ENCODE measurements at places on chromosomes 2 and 18. TPM values are rescaled to one million over a fixed set of nuclear protein-coding genes. Genes with fewer than 3 reads are reported as not detected.
A peak's percentile ranks its signal among the peaks of the same experiment; 100 is the strongest.

CNTNAP5 gene
- not detected for total RNA-seq

BMP10 gene
- not detected for total RNA-seq

C2orf81 gene
- total RNA-seq, result 0.34 TPM

WDR75 gene
- 25.7 TPM for total RNA-seq

ALPP gene
- not detected for total RNA-seq

HOXD10 gene
- total RNA-seq, result 1.4 TPM

SAG gene
- total RNA-seq, result not detected

SPATA3 gene
- not detected for total RNA-seq

NXPH2 gene
- total RNA-seq, result not detected

LGALSL gene
- 81.9 TPM for total RNA-seq

GRCh38 chr2:238498691-238499295, 72.1 kb downstream of the ASB1 start:
- DNase-seq, result peak; percentile 80

DNA sequence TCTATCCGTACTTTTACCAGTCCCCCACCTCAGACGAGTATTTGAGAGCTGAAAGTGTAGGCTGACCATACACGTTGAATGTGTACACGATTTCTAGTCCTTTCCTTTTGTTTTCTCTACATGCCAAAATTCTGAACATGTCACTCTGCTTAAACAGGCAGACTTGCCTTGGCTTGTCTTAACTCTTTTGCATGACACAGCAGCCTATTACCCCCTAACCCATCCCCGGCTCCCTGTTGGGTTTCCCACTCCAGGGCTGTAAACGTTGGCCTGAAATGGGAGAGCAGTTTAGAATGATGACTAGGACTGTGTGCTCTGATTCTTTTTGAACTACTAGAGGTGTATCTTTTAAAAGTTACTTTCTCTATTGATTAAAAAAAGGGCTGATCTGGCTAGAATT, 19.1 kb downstream of the MTCL1 start:
- no peak for DNase-seq

DNA sequence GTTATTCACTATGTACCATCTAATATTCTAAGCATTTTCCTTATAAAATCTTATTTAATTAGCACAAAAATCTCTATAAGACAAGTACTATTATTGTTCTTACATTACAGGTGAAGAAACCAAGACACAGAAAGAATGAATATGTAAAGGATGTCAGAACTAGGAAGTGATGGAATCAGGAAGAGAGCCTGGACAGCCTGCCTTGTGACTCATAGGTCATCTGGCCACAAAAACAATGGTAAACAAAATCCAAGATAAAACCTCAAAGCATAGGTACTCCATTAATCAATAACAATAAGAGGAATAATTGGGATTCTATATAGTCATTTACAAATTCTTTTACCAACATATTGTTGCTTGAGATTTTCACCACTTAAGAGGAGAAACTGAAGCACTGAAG, 505.4 kb upstream of the PIK3C3 start:
- no peak for DNase-seq

DNA sequence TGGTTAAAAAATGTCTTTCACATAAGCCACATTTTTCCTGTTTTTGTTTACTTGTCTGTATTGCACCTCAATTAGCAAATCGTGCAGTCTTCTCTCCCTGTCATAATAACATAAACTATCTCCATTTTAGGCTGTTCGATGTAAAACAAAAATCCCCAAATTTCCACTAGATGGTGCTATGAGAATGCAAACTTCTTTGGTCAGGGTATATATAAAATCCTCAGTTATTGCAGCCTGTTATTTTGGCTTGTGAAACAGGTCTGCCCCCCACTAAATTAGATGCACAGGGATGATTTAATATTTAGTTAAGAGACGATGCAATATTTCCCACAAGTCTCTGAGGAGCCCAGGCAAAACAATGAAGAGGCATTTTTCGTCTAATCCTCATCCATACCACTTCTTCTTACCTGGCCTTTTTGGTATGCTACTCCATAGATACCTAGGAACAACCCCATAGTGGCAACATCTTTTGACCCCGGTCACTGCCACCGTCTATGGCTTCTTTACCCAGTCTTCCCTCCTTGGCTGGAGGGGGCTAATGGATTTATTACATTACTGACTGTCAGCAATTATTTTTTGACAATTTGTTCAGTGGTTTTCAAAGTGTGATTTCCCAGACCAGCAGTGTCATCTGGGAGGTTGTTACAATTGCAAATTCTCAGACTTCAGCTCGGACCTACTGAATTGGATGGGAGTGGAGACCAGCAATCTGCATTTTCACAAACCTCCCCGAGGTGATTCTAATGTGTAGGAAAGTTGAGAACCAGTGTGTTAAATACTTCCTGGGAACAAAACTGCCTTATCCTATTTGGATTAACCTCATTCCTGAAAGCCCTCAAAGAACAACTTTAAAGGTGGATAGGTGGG, 117.4 kb upstream of the CWC22 start:
- DNase-seq, result no peak

- DNase-seq, result no peak
Measured at GRCh38 chr2:162126111-162126519, 25.9 kb downstream of the GCG start.

DNA sequence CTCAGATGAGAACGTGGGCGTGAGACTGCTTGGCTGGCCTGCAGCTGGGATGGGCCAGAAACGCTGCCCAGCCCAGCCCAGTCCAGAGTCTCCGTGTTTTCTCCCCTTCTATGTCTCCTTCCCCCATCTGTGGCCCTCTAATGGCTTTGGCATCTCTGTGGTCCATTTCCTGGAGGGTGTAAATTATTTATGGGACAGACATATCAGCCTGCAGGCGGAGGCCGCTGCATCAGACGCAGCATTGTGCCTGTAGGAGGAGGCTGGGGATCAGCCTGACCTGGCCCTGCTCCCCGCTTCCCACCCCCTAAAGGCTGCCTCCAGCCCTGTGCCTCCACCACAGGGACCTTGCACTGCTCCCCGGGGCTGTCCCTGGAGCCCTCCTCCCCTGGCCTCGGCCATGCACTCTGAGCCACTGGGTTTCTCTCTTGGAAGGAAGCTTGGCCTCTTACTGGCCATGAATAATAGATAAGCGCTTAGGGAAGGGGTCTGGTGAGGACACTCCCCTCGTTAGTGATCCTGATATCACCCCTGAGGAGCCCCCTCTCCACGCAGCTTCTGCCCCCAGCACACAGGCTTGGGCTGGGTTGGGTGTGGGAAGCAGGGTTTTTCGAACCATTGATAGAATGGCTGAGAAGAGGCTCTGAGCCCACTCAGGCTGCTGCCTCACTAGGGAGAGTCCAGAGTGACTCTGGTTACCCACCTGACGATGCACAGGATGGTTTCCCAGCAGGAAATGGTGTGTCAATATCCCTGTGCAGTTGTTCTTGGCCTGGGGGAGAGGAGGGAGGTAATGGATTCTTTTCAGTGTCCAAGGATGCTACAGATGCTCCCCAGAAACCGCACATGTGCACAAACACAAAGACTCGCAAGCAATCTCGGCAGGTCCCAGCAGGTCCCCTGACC, 185.5 kb downstream of the MYCN start:
- DNase-seq, result no peak

DNA sequence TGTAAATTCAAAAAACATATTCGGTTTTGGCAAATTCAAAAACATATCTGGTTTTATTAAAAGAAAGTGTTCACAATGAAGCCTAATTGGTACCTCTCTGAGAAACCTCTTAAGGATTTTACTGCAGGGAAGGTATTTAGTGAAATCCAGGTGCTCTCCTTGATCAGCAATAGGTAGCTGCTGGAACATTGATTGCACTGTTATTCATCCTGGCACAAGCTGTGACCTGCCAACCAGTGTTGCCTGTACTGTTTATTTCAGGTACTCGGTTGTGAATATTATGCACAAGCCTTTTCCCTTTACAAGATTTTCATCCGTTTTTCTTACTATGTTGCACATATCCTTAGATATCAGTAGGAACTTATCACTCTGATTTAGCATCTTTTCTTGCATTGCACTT, 155.8 kb upstream of the ZEB2 start:
- DNase-seq, result no peak

- DNase-seq, result no peak
Measured at GRCh38 chr18:29326214-29326613, 1149.3 kb upstream of the CDH2 start.

- DNase-seq, result no peak
Measured at GRCh38 chr2:177670791-177671535, 278.4 kb downstream of the AGPS start.

Measured in lower leg skin (tissue), 4 donors.